ENCODE measurements at places on chromosomes 5 and 9. TPM values are rescaled to one million over a fixed set of nuclear protein-coding genes. Genes with fewer than 3 reads are reported as not detected.
A peak's percentile ranks its signal among the peaks of the same experiment; 100 is the strongest.

Gene OR1N1
- total RNA-seq: not detected

DNA sequence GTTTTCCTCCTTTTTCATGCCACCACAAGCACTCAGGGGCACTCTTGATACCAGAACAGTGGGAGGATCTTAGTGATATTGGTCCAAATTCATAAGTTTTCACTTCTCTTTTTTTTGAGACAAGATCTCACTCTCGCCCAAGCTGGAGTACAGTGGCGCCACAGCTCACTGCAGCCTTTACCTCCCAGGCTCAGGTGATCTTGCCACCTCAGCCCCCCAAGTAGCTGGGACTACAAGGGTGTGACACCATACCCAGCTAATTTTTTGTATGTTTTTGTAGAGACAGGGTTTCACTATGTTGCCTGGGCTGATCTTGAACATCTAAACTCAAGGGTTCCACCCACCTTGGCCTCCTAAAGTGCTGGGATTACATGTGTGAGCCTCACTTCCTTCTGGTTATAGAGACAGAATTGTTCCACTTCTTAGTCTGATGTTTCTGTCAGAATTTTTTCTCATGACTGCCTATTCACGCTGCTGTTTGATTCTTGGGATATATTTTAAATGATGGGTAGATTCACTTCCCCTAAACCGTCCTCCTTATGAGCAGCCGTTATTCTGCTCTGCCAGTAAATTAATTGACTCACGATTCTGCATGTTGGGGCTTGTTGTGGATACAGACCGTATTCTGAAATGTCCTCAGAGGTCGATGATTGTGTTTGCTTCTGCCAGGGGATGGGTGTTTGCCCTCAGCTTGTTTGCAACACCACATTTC, 30.8 kb downstream of the MTAP start:
- peaks cover 40% of the 10 kb centered on the region for H3K4me1 ChIP-seq
- H3K27ac ChIP-seq: no peak overlapping the region
- no peak for DNase-seq
- no peak overlapping the region for H3K4me3 ChIP-seq
- H3K27me3 ChIP-seq: no peaks in the 10 kb centered on the region
- H3K36me3 ChIP-seq: peaks cover 86% of the 10 kb centered on the region

GRCh38 chr5:15474143-15474719, 25.7 kb upstream of the FBXL7 start:
- no peaks in the 10 kb centered on the region for H3K27me3 ChIP-seq
- H3K36me3 ChIP-seq: no peaks in the 10 kb centered on the region
- H3K4me1 ChIP-seq: no peaks in the 10 kb centered on the region
- no peak for DNase-seq

DNA sequence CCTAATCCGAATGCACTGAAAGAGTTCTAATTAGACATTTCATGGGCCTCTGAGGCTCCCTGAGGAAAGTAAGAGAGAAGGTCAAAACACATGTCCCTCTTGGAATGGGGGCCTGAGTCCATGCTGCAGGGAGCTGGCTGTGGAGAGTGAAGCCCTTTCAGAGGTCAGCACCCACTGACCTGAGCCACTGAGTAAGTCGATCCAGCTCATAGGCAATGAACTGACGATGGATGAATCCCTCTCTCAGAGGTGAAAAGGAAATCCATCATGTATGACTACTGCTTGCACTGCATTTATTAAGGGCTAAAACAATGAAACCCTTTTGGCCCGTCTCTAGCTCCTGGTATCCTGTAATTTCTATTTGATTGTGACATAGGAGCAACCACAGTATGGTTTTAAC, 288.9 kb upstream of the VLDLR start:
- DNase-seq: no peak
- no peak overlapping the region for H3K4me3 ChIP-seq
- H3K27ac ChIP-seq: no peak overlapping the region
- H3K36me3 ChIP-seq: no peaks in the 10 kb centered on the region

DNA sequence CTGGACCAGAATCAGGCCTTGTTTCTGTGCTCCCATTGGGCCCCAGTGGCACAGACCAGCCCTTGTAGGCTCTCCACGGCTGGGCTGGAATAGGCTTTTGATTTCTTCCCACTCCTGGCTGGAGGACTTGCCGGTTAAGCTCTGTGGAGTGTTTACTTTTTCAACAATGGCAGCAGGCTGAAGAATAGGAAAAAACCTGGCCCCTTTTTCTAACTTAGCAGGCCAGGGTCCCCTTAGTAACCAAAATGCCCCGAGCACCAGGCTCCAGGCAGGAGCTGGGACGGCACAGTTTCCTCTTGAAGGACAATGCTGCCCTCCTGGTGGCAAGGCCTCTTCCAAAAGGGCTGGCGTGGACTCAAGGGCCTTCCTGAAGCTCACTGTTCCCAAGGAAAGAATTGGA, 230.3 kb downstream of the CRB2 start:
- no peak overlapping the region for H3K4me3 ChIP-seq
- H3K27me3 ChIP-seq: no peaks in the 10 kb centered on the region
- H3K36me3 ChIP-seq: peaks cover 3% of the 10 kb centered on the region
- H3K4me1 ChIP-seq: no peaks in the 10 kb centered on the region
- no peak for DNase-seq
- H3K27ac ChIP-seq: no peak overlapping the region

Gene TRPM6
- total RNA-seq: 0.05 TPM

- H3K36me3 ChIP-seq: peaks cover 31% of the 10 kb centered on the region
- peak within 1 kb of the TSS; percentile 93 for H3K4me3 ChIP-seq
- H3K27ac ChIP-seq: peak within 1 kb of the TSS; percentile 90
- DNase-seq: peak; percentile 66
- H3K27me3 ChIP-seq: peaks cover 17% of the 10 kb centered on the region
Measured at GRCh38 chr5:154190595-154191304, at the start of gene GALNT10. Gene GALNT10 (plus strand): TSS chr5:154190733. CDS start chr5:154190867, 134 bp downstream.

- peaks cover under 1% of the 10 kb centered on the region for H3K4me1 ChIP-seq
- no peak for DNase-seq
- H3K4me3 ChIP-seq: no peak overlapping the region
- H3K36me3 ChIP-seq: no peaks in the 10 kb centered on the region
Measured at GRCh38 chr5:135240781-135241360, 158.2 kb downstream of the MACROH2A1 start.

Gene GGTA1
- not detected for total RNA-seq

GRCh38 chr9:17120203-17120602, 14.6 kb upstream of the CNTLN start:
- no peaks in the 10 kb centered on the region for H3K4me1 ChIP-seq
- H3K27ac ChIP-seq: no peak overlapping the region
- H3K36me3 ChIP-seq: no peaks in the 10 kb centered on the region
- no peaks in the 10 kb centered on the region for H3K27me3 ChIP-seq
- DNase-seq: no peak
- no peak overlapping the region for H3K4me3 ChIP-seq

GRCh38 chr5:32249668-32250067, 63.1 kb downstream of the MTMR12 start:
- H3K4me1 ChIP-seq: no peaks in the 10 kb centered on the region
- no peak overlapping the region for H3K4me3 ChIP-seq
- no peaks in the 10 kb centered on the region for H3K27me3 ChIP-seq
- no peak for DNase-seq

DNA sequence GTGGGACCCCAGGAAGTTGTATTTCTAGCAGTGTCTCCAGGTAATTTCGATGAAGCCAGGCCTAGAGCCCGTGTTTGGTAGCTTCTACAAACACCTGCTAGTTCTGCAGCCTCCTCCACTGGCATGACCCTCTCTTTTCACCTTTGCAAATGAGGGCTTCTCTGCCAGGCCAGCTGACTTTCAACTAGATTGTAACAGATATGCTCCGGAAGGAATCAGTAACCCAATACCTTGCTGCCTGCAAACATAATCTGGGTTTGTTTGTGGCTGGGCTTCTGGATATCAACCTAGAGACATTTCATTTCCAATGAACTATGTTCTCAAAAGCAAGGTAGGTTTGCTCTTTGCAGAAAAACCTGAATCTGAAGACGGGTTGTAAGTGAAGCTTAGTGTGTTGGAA, 354.8 kb downstream of the DMRT2 start:
- no peak for DNase-seq
- no peaks in the 10 kb centered on the region for H3K4me1 ChIP-seq
- H3K4me3 ChIP-seq: no peak overlapping the region
- no peaks in the 10 kb centered on the region for H3K27me3 ChIP-seq
- no peaks in the 10 kb centered on the region for H3K36me3 ChIP-seq

GRCh38 chr5:75239681-75240080, 3.0 kb upstream of the ANKRD31 start:
- H3K4me1 ChIP-seq: peaks cover 8% of the 10 kb centered on the region
- no peak overlapping the region for H3K4me3 ChIP-seq
- no peaks in the 10 kb centered on the region for H3K36me3 ChIP-seq
- peaks cover 6% of the 10 kb centered on the region for H3K27me3 ChIP-seq
- DNase-seq: no peak
- H3K27ac ChIP-seq: no peak overlapping the region

DNA sequence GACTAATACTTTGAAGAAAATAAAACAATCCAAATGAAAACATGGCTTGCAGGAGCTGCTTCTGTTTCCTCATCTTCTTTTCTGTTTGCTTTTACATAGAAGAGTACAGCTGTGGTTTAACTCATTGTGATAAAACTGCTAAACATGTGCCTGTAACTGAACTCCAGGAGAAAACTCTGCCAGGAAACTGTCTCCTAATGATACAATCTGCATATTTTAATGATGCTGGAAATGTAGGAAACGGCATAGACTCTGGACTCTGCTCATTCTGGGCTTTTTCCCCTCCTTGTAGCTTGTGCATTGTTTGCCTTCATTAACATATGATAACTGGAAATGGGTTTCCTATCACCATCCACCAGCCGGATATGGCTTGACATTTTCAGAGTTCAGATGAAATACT, 813.3 kb upstream of the WWC1 start:
- no peaks in the 10 kb centered on the region for H3K27me3 ChIP-seq
- H3K4me3 ChIP-seq: no peak overlapping the region

GRCh38 chr9:2018764-2019558, 3.8 kb downstream of the SMARCA2 start:
- H3K36me3 ChIP-seq: peaks cover 10% of the 10 kb centered on the region
- no peaks in the 10 kb centered on the region for H3K27me3 ChIP-seq
- peak; percentile 22 for DNase-seq
- H3K4me1 ChIP-seq: peaks cover 61% of the 10 kb centered on the region
- H3K27ac ChIP-seq: peak overlapping the region; percentile 94

DNA sequence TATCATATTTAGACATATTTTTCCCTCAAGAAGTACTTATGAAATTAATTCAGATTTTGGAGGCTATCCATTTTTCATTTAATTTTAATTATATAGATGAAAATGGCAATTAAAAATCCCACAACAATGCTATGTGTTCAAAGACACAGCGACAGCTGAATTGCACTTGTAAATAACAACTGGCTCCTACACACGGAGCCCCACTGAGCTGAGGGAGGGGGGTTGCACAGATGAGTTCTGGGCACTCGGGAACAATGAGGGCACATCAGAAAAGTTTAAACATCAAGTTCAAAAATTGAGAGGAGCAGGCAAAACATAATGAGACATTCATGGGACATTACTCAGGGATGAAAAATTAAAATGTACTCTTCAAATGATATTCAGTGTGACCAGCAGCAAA, 104.9 kb downstream of the MARCHF3 start:
- no peaks in the 10 kb centered on the region for H3K27me3 ChIP-seq
- H3K27ac ChIP-seq: no peak overlapping the region
- H3K4me3 ChIP-seq: no peak overlapping the region
- H3K4me1 ChIP-seq: no peaks in the 10 kb centered on the region

GRCh38 chr5:69034898-69035297, 58.9 kb upstream of the SLC30A5 start:
- no peaks in the 10 kb centered on the region for H3K36me3 ChIP-seq
- H3K27ac ChIP-seq: no peak overlapping the region
- H3K4me1 ChIP-seq: no peaks in the 10 kb centered on the region
- DNase-seq: no peak
- peaks cover 15% of the 10 kb centered on the region for H3K27me3 ChIP-seq
- H3K4me3 ChIP-seq: no peak overlapping the region

- peaks cover 64% of the 10 kb centered on the region for H3K36me3 ChIP-seq
- no peak overlapping the region for H3K4me3 ChIP-seq
- H3K4me1 ChIP-seq: peaks cover 2% of the 10 kb centered on the region
- no peaks in the 10 kb centered on the region for H3K27me3 ChIP-seq
- no peak overlapping the region for H3K27ac ChIP-seq
- DNase-seq: no peak
Measured at GRCh38 chr9:128540634-128541360, 11.6 kb upstream of the SPTAN1 start.

Gene PRUNE2
- 0.27 TPM for total RNA-seq

Data from activated T-helper 2 cell treated with anti-CD3 and anti-CD28 coated beads, Interferon-gamma antibody, Interleukin-2, Interleukin-4, amounts not matched to agents 10 μg/mL and 5 μg/mL and 100 μg/mL, durations not matched to agents 14 hours and 24 hours and 36 hours (primary cell).